ENCODE measurements at places on chromosomes 2 and 18.

- H3K36me3 ChIP-seq, result peaks cover 11% of the 10 kb centered on the region
- H3K27me3 ChIP-seq, result no peaks in the 10 kb centered on the region
- H3K4me3 ChIP-seq, result no peak overlapping the region
These were observed 30.6 kb upstream of the MREG start for GRCh38 chr2:216043949-216044348.

DNA sequence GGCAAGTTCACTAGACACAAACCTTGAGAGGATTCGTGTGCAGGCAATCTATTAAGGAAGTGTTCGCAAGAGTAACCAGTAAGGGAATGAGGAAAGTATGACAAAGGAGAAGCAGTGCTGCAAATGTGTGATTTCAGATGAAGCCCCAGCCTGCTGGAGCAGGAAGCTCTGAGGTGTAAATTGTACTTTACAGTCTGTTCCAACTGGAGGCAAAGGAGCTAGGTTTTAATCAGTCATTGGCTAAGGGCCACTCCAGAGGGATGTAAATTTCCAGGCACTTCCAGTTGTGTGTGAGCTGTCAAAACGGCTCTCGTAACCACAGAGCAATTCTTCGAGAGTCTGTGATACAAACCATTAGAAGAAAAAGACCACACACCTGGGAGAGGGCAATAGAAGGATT lies 359.5 kb upstream of the FAM98A start:
- H3K27me3 ChIP-seq, result no peaks in the 10 kb centered on the region
- no peak overlapping the region for H3K4me3 ChIP-seq
- no peaks in the 10 kb centered on the region for H3K4me1 ChIP-seq

DNA sequence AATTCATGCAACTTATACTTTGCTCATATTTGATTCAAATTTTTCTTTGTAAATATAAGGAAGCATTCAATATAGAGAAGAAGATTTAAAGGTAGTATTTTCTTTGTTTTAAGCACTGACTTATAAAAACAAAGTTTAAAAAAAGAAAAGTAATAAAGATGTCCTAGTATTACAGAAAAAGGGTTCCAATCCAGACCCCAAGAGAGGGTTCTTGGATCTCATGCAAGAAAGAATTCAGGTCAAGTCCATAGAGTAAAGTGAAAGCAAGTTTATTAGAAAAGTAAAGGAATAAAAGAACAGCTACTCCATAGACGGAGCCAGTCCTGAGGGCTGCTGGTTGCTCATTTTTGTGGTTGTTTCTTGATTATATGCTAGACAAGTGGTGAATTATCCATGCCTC lies 267.9 kb downstream of the CTNNA2 start:
- no peak overlapping the region for H3K4me3 ChIP-seq
- DNase-seq, result no peak
- H3K36me3 ChIP-seq, result no peaks in the 10 kb centered on the region
- peaks cover 2% of the 10 kb centered on the region for H3K4me1 ChIP-seq
- no peaks in the 10 kb centered on the region for H3K27me3 ChIP-seq
- H3K27ac ChIP-seq, result no peak overlapping the region

GRCh38 chr18:54612237-54612636 lies 21.2 kb downstream of the DYNAP start:
- H3K36me3 ChIP-seq, result no peaks in the 10 kb centered on the region
- H3K27me3 ChIP-seq, result no peaks in the 10 kb centered on the region
- H3K4me3 ChIP-seq, result no peak overlapping the region
- H3K4me1 ChIP-seq, result no peaks in the 10 kb centered on the region
- no peak overlapping the region for H3K27ac ChIP-seq

DNA sequence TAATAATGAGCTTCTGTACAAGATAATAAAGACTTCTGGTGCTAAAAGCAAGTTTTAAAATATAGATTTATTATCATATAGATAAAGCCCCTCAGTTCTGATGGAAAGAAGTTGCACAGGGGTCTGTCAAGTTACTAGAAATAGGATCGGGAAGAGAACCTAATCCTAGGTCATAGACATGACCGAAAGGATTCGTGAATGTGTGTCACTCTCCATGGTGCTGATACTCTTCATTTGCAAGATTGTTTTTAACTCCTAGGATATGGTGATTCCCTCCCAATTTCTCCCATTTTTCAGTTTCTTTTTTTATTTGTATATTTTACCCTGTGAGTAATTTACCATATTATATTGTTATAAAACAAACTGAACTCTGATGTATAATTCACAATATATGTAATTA lies 58.9 kb upstream of the CTNNA2 start:
- H3K4me3 ChIP-seq, result no peak overlapping the region
- H3K27ac ChIP-seq, result no peak overlapping the region
